Omental fat pad (tissue), 4 donors: ENCODE measurements at places on chromosomes 11 and 22. TPM values are rescaled to one million over a fixed set of nuclear protein-coding genes. Genes with fewer than 3 reads are reported as not detected.

- DNase-seq: no peak
Measured at GRCh38 chr11:20022363-20023081, 137.8 kb downstream of the DBX1 start.

TMEM191B gene
- 4.1 TPM for total RNA-seq

DNA sequence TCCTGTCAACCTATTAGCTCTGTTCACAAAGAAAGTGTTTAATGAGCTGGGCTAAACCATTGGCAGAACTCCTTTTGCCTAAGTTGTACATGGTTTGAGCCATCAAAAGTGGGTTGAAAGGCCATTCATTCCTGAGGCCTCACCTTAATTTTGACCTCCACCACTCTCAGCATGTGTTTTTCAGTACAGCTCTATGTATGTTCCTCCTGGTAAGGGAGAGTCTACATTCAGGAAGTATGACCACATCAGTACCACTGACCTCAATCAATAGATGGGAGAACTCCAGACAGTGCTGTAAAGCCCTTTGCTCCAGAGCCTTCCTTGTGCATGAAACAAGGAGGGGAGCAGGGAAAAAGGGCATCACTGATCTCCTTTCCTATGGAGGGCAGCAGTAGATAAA is 87.8 kb upstream of the CARD18 start:
- DNase-seq: no peak

GRCh38 chr11:36431429-36432092 is 78.5 kb downstream of the TRAF6 start:
- no peak for DNase-seq

TRPC6 gene
- total RNA-seq: 4.8 TPM

DNA sequence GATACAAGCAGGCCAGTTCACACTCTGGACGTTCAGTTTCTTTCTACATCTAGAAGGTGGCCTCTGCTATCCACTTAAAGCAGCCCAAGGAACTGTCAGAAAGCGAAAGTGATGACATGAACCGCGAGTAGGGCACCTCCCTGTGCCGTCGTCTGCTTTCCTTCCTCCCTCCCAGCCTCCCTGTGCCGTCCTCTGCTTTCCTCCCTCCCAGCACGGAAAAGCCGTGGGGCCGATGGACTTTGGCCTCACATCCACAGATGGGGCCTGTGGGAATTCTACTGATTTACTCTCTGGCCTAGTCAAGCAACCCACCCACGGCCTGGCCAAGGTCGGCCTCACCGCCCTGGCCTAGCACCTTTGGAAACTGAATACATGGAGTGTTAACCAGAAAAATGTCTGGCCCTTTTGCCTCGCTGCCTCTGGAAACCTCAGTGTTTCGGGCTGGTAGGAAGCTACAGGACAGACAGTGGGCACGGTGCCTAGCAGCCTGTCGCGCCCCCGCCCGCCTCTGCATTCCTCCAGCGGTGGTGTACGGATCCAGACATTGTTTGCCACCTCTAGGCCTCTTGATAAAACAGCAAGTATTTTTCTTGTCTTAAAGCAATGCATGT is 14.2 kb downstream of the PEX26 start:
- DNase-seq: peak; percentile 33

DNA sequence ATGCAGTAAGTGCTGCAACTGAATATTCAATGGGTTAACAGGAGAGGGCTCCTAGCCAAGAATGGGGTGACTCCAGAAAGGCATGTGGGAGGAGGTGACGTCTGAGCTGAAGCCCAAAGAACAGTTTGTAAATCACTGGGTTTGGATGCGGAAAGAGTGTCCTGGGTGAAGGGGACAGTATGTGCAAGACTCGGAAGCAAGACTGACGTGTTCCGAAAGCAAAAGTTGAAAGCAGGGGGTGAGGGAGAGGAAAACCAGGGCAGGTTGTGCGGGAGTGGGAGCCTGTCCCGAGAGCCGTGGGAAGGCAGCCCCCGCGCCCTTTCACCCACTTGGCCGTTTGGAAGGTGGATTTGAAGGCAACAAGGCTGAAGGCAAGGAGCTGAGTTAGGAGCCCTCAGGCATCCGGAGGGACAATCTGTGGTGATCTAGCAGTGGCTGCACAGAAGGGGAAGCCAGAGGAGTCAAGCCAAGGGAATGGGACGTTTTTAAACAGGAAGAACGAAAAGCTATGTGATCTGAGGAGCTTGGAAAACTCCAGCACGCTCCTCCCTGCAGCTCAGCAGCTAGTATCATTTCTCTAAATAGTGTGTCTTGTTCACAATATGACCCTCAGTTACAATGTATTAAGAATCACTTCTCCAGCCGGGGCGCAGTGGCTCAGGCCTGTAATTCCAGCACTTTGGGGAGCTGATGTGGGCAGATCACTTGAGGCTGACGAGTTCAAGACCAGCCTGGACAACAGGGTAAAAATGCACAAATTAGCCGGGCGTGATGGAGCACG is 7.7 kb downstream of the SLC25A18 start:
- DNase-seq: peak; percentile 57

SAA2 gene
- 335 TPM for total RNA-seq

DNA sequence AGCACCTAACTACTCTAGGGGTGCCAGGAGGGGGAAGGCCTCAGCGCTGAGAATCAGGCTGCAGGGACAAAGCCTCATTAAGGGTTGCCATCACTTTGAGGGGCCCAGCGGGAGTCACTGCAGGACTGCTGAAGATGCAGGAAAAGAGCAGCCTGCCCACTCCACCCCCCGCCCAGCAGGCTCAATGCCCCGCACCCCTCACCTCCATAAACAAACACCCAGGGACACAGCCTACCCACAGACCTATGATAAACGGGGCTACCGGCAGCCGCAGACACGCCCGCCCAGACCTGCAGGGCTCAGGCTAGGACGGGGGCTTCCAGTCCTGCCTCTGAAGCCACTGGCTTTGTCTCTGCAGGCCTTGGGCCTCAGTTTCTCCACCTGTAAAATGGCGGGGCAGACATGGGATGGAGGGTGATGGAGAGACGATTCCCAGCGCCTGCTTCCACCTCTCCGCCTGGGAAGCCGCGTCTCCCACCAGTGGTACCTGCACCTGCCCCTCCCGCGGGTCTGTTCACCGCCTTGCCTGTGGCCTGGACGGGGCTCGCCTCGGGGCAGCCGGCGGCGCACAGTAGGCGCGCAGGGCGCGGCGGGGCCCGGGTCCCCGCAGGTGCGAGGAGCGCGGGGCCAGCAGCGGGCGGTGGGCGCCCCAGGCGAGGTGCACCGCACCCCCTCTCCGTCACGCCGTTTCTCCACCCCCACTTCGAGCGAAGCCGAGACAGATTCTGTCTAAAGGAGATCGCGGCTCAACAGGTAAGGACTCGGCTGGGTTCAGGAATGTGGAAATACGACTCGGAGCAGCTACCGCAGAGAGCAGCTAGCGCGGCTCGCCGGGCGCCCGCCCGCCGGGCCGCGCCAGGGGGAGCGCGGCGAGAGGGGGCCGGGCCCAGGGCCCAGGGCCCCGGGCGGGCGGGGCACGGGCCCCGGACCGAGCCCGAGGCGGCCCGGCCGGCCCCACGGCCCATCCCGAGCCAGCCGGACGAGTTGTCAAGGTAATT is 1.5 kb downstream of the WNT7B start:
- no peak for DNase-seq

NF2 gene
- total RNA-seq: 26.6 TPM

GRCh38 chr11:2525166-2525861 is 80.5 kb downstream of the KCNQ1 start:
- DNase-seq: peak; percentile 11

DNA sequence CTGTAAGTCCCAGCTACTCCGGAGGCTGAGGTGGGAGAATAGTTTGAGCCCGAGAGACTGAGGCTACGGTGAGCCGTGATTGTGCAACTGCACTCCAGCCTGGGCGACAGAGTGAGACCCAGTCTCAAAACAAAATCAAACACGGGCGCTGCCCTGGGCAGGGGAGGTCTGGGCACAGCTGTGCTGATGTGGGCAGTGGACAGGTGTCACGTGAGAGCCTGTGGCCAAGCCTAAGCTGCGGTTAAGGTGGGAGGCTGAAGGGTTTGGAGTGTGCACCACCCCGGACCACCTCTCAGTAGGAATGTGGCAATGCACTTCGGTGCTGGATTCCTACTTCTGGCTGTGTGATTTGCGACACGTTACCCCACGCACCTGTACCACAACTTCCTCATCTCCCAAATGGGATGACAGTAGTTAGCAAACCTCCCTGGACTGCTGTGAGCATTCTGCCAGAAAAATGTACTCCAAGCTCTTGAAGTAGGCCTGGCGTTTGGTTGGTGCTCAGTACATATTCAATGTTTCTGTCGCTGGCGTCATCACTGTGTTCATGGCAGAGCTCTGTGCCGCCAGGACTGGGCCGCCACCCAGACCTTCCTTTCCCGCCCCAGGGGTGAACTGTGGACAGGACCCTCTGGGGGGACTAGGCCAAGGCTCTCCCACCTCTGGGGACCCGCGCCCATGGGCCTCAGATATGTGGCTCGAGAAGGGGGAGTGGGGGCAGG is 807 bp upstream of the ZNF74 start:
- DNase-seq: no peak

FAM180B gene
- total RNA-seq: 0.48 TPM

- DNase-seq: no peak
Measured at GRCh38 chr11:129947474-129947873, 52.1 kb upstream of the NFRKB start.

- DNase-seq: no peak
Measured at GRCh38 chr22:27240298-27241075, 561.1 kb downstream of the MN1 start.

- no peak for DNase-seq
Measured at GRCh38 chr11:46114961-46115360, 6.3 kb downstream of the PHF21A start.

- DNase-seq: no peak
Measured at GRCh38 chr11:97461044-97461880, 1071.4 kb downstream of the JRKL start.

DNA sequence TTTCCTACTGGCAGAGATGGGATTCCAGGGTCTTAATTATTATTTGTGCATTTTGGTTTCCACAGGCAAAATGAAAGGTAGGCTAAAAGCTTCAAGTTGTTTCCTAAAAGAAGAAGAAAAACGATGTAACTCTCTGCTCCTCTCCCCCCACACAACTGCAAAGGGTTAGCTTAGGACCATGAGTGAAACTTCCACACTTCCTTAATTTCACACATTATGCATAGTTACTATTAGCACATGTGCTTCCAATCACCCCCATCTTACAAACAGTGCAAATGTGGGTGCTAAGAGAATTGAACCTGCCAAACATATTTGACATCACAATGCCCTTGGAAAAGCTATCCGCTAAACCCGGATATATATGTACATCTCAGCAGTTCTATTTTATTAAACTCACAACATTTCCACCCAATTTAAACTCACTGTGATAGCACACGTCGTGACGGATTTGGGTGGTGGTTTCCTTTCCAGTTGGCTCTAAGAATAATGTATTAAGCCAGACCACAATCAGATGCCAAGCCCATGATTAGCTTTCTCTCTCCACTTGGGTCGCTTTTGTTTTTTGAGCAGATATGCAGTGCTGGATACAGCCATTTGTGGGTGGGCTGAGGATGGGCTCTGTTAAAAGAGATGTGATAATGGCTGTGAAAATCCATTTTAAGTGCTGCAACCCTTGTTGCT is 245.0 kb upstream of the POU2AF2 start:
- no peak for DNase-seq

CARD18 gene
- total RNA-seq: not detected

ALDH3B2 gene
- not detected for total RNA-seq

DNA sequence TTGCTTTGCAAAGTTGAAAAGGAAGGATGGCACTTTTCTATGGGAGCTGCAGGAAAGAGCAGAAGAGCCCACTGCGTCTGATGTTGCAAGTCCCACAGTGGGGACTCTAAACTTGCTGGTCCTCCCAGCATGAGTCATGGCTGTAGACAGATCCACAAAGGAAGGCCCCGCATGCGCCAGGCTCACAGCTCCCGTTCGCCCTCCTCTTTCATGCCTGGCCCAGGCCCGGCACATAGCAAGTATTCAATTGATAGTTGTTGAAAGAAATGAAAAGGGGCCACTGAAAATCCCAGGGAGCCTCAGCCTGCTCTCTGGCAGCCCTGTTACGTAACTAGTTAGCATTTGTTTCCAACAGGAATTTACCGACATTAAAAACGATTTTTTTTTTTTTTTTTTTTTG is 18.9 kb downstream of the AP1B1 start:
- peak; percentile 27 for DNase-seq

DNA sequence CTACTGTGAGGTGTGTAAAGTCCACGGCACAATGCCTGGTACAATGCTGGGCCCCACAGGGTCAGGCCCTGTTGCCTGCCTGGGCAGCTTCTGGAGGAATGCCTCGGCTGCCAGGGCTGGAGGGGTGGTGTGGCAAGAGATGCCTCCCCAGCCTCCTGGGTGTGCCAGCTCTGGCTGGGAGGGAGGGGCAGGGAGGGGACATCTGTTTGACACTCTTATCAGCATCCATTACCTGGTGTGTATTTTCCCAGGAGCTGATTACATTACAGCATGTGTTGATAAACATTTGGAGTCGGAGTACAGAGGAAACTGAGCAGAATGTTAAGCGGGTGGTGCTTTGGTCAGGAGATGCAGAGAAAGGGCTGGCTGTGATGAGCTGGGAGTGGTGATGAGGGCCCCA is 11.0 kb upstream of the NECTIN1 start:
- DNase-seq: no peak

OPCML gene
- total RNA-seq: not detected

- DNase-seq: no peak
Measured at GRCh38 chr11:43802509-43802908, 78.1 kb upstream of the ALKBH3 start.

TBX1 gene
- 2.7 TPM for total RNA-seq
